ENCODE measurements at places on chromosomes 12 and 14.

DNA sequence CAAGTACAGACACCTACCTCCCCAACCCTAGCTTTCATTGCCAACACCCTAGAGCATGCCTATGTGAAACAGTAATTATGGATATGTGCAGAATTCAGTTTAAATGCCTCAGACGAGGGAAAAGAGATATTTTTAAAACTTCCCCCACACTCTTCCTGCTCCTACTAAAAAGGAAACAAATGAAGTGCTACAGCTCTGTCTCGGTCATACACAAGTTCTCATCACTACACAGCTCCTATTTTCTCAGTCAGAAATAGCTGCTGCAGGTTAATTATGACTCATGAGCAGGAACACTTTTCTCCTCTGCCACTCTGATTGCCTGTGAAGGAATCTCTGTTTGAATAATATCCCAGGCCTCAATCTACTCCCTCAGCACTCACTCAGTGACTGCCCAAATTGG is 703.6 kb upstream of the FLRT2 start:
- no peak for DNase-seq

DNA sequence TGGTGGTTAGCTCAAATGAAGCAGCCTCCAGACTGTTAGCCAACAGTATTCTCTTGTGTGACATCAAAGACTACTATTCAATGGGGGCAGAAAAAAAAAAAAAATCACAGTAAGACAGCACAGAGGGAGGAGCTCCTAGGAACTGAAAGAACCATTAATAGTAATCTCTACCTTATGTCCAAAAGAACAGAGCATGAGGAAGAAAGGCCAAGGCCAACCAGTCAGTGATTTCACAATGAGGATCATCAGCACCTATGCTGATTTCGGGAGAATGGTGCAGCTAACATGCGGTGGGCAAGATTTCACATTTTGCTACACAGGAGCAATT is 66.3 kb upstream of the SOX5 start:
- no peak for DNase-seq

DNA sequence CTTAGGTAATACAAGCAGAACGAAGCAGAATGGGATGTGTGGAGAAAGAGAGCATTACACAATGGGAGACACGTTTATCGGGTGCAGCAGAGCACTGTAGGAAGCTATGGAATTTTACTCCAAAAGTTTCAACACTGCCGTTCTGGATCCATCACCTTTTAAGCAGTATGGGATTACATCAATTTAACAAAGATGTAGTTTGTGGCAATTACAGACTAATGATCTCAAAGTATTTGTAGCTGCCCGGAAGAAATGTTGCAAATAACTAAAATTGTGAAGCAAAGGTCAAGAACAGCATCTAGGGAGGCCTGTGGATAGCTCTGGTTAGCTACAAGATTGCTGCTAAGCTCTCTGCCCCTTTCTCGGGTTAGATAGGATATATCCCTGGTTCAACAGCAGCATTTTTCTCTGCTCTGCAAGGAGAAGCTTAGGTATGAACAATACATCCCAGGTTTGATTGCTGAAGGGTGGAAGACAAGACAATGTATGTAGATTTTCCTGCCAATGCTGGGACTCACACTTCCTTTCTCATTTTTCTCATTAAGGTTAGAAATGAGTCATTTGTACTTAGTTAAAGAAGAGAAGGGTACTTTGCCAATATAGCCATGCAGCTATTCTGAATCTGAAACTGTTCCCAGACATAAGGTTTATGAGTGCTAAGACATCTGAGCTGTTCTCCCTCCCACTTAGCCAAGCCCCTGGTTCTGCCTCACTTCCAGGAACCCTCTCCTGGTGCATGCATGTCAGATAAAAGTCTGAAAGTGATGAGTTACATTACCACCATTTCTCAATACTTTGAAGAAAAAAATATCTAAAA is 75.0 kb upstream of the HIF1A start:
- DNase-seq, result no peak

DNA sequence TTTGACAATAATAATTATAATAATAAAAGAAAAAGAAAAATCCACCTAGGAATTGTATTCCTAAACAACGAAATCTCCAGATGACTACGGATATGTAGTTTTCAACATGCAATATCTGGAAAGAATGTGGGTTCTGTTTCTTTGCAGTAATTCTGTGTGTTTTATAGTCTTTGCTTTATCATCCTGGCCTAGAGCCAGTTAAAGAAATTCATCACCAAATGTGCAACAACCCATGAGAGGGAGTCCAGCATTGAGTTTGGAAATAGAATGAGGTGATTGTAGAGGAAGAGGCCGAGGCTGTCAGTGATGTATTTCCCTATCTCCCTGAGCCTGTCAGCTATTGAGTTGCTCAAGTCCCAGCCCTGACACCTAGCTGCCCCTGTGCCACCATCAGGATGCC is 200.5 kb upstream of the DCN start:
- DNase-seq, result no peak

GRCh38 chr12:116773276-116773731 is 35.2 kb downstream of the RNFT2 start:
- no peak for DNase-seq

DNA sequence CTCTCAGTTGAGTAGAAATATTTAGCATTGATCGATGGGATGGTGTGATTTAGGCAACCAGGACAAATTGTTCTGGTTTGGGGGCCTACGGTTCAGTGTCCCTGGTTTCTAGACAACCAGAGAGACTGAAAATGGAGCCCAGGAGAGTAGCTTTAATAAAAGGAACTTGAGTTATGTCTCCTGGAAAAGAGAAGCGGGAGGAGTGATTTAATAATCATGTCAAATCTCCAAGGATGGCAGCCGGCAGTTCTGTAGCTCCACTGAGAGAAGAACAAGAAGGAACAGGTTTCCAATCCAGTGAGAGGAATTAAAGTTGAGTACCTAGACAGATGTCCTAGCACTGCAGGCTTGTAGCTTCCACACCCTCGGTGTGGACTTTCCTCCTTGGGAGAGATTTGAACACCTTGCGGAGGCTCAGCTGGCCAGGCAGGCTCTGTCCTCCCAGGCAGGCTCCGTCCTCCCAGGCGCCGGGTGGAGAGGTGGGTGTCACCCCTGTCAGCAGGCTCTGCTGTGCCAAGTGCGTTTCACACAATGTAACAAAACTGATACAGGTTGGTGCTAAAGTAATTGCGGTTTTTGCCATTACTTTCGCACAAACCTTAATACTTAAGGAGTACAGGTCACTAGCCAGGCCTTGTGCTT is 45.9 kb downstream of the SLC6A12 start:
- DNase-seq, result no peak

GRCh38 chr12:14214495-14214894 is 151.0 kb upstream of the ATF7IP start:
- DNase-seq, result no peak

- no peak for DNase-seq
These were observed 11.7 kb upstream of the CREBL2 start for GRCh38 chr12:12599750-12600643.

GRCh38 chr14:36313206-36313605 is 7.2 kb downstream of the MBIP start:
- DNase-seq, result no peak

- no peak for DNase-seq
These were observed 47.4 kb downstream of the CALM1 start for GRCh38 chr14:90444077-90444696.

GRCh38 chr12:65217086-65217485 is 47.7 kb downstream of the LEMD3 start:
- DNase-seq, result no peak

DNA sequence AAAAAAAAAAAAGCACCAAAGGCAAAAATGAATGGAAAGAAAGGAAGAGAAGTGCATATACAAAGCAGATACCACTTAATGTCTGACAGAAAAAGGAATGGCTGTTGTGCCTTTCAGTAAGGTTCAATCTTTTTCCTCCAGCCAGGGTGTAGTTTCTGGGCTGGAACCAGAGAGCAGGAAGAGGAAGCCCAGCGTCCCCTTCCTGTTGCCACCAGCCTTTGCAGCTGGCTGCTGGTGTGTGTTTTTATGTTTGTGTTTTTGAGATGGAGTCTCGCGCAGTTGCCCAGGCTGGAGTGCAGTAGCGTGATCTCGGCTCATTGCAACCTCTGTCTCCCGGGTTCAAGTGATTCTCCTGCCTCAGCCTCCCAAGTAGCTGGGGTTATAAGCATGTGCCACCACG is 64.6 kb upstream of the LTA4H start:
- DNase-seq, result no peak

- no peak for DNase-seq
These were observed 16.5 kb downstream of the PUS7L start for GRCh38 chr12:43742106-43742505.

GRCh38 chr12:84994426-84994825 is 41.7 kb downstream of the TSPAN19 start:
- no peak for DNase-seq

DNA sequence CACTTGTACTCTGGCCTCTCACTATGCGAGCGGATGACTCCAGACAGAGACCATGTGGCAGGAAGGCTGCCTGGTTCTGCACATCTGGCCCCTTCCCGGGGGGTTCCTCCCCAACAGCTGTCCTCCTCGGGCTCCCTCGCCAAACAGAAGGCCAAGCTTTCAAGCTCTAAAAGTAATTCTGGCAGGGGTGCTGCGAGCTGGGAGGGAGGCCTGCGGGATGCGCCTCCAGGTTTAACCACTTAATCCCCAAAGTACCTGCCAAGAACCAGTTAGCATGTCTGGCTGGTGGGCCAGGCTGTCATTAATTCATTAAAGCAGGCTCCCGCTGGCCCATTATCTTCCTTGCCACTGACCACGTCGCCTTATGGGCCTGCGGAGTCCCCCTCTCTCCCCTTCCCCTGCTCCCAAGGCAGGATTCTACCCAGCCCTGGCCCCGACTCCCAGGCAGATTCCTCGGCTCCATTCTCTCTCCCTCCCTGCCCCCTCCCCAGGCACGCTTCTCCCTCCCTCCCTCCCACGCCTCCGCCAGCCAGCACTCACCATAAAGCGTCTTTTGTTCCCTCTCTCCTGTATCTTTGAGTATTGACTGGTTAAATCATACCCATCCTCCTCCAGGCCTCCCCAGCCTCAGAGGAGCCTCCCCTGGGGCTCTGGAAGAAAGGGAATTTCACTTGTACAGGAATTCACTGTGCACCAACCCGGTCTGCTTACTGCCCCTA is 4.9 kb downstream of the HRK start:
- DNase-seq, result no peak

DNA sequence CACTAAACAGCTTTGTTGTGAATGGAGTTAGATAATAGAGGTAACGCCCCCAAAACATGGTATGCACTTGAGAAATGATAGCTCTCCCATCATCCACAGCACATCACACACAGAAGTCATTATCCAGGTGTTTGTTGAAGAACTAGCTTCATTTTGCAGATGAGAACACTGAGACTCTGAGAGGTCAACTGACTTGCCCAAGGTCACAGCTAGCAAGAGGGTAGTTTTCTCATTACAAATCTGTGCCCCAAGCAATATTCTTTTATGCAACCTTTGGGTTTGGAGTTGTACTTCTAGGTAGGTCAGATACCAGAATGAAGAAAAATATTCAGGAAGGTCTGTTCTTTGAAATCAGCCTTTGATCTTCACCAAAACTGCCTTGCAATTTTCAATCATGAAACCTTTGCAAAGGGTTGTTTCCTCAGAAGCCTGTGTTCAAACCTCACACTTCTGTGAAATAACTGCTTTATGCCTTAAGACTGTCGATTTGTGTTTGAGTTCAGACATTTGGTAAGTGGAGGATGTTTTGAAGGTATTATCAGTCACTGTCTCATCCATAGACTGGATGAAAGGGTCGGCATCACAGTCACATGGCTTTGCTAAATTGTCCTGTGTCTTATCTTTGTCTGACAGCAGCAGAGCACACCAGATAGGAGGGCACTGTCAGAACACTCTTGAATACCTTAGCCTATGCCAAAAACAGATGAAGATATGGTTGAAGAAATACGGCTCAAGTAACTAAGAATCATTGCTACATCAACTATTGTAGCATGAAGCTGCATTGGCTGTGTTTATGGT is 233.2 kb upstream of the BTG1 start:
- DNase-seq, result no peak

DNA sequence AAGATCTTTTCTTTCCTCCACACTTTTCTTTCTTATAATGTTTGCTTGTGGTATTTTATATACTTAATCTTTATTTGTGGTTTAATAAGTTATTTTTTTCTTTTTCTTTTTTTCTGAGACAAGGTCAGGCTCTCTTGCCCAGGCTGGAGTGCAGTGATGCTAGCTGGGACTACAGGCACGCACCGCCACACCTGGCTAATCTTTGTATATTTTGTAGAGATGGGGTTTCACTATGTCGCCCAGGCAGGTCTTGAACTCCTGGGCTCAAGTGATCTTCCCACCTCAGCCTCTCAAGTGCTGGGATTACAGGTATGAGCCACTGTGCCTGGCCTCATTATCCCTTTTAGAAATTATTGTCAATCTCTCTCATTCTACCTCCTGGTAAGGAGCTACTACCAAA is 87.1 kb downstream of the SCFD1 start:
- DNase-seq, result no peak

DNA sequence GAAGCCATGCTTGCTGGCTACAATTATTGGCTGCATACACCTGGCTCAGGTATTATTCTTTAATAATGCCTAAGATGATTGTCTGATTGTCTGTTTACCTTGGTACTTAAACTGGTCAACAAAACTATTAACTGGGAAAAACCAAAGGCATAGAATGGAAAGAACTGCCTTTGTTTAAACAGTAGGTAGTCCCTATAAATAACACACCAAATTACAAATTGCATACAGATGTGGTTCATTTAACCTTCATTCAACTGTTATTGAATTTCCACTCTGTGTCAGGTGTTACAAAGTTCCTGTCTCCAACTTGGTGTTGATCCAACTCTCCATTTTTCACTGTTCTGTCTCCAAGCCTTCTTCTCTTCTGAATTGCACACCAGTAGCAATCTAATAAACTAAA is 79.8 kb upstream of the FSCB start:
- DNase-seq, result no peak

GRCh38 chr12:95443459-95443858 is 30.5 kb upstream of the METAP2 start:
- no peak for DNase-seq

- no peak for DNase-seq
These were observed 12.7 kb downstream of the PPP2R5C start for GRCh38 chr14:101774006-101774795.

- DNase-seq, result no peak
These were observed 106.9 kb downstream of the SCARB1 start for GRCh38 chr12:124756760-124757159.

DNA sequence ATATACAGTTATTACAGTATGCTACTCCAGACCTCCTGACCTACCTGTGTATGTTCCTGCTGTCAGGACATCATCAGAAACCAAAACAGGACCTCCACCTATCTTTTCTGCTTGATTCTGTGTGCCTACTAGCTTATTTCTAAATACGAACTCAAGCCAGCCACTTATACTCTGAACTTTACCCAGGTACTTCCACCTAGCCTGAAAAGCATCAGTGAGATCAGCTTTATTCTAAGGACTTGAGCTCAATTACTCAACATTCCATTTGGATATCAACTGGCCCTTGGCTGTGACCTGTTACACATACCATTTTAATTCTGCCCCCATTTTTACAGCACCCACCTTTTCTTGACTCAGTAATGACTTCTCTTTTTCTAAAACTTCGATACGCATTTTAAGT is 29.2 kb downstream of the TRIP11 start:
- no peak for DNase-seq

DNA sequence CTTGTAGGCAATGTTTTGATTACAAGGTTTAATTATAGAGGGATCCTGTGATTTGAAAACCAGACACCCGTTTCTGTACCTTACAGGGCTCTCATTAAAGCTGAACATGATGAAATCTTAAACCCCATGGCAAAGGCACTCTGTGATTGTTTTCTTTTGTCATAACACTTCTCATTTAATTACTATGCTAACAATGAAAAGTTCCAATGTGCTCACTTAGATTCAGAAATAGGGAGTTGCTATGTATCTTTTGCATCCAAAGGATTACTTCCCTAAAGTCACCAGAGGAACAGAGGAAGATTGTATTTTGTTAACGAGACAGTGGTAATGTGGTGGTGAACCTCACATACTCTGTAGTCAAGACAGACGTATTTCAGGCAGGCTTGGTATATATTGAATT is 81.5 kb upstream of the MYF6 start:
- DNase-seq, result no peak
